ENCODE measurements at places on chromosomes 12 and 14. TPM values are rescaled to one million over a fixed set of nuclear protein-coding genes. Genes with fewer than 3 reads are reported as not detected.

The IAPP gene
- total RNA-seq, result not detected

The DICER1 gene
- 60.2 TPM for total RNA-seq

The TEX22 gene
- total RNA-seq, result 0.82 TPM

DNA sequence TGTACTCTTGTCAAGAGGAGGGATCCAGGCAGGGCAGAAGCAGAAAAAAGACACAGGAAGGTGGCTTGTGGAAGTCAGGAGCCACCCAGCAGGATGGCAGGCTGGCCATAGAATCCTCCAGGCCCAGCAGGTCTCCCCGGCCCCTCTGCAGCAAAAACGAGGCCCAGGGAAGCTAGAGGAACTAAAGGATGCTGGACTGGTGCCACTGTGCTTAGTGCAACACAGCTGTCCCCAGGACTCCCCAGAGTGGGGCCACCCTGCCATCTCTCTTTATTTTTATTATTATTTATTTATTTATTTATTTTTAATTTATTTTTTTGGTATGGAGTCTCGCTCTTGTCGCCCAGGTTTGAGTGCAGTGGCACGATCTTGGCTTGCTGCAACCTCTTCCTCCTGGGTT lies 54.1 kb downstream of the PITPNM2 start:
- no peaks in the 10 kb centered on the region for H3K27me3 ChIP-seq
- DNase-seq, result no peak
- H3K4me1 ChIP-seq, result no peaks in the 10 kb centered on the region
- H3K36me3 ChIP-seq, result no peaks in the 10 kb centered on the region

- no peaks in the 10 kb centered on the region for H3K4me1 ChIP-seq
- no peak overlapping the region for H3K27ac ChIP-seq
- no peaks in the 10 kb centered on the region for H3K27me3 ChIP-seq
- H3K36me3 ChIP-seq, result no peaks in the 10 kb centered on the region
Observed at GRCh38 chr12:27844366-27845090, 64.5 kb upstream of the MANSC4 start.

DNA sequence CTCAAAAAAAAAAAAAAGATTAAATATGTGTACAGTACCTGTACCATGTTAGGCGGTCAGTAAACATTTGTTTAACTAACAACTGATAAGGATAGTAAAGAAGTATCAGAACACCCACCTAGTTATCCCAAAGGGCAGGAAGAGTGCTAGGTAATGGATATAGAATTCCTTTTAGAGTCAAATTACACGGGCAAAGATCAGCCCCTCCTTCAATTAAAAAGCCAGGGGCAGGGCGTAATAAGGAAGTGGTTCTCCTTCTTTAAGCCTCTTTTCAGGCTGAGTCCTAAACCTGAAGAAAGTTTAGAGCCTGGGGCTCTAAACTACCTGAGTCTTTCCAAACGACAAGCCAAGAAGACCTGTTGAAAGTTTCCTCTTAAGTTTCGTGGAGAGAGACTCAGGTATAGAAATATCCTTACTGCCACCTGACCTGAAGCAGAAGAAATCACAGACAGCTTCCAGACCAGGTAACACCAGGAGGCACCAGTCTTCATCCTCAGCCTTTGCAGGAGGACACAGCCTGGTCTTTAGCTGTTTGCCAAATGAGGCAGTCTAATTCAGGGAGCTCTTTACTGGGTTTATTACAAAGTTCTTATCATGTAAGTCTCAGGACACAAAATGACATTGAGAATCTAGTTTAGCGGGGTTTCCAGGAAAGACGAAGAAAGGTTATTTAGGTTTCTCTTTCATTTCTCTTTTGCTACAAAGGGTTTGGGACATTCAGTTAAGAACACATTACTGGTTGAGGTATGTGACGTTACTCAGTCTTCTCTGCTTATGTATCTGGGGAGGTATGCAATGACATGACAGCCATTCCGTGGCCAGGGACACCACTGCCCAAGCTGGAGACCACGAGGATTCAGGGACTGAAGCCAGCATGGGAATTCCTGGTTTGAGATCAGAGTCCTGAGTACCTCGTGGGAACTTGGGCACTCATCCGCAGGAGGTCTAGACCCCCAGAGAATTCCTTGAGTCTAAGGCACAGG lies at the start of gene BCL2L14:
Gene BCL2L14, plus strand, starts transcription at position 266 of the 983 bp plus-strand sequence. CDS start 8,367 bp downstream, outside the sequence.
- H3K4me3 ChIP-seq, result no peak within 1 kb of the TSS
- no peaks in the 10 kb centered on the region for H3K36me3 ChIP-seq
- H3K27me3 ChIP-seq, result no peaks in the 10 kb centered on the region
- no peak for DNase-seq

The SMAGP gene
- 9.2 TPM for total RNA-seq

GRCh38 chr12:128843538-128843937 lies 9.7 kb upstream of the GLT1D1 start:
- no peak overlapping the region for H3K27ac ChIP-seq
- no peak for DNase-seq
- no peaks in the 10 kb centered on the region for H3K36me3 ChIP-seq
- no peaks in the 10 kb centered on the region for H3K27me3 ChIP-seq

The E2F7 gene
- total RNA-seq, result 25.2 TPM

DNA sequence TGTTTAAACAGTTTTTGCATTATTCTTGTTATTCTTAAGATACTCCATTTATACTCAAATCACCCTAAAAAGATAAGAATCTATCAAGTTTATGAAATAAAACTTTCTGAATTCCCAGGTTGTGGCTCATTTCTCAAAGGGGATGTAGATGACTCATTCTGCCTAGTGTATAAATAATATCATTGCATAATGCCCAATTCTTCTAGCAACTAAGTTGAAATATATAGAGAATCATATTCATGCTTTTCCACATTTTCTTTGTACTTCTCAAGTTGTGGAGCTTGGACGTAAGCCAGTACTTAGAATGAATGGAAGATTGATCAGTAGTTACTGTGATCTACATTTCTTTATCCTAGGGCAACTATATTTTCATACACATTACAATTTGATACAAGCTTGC lies 201.1 kb downstream of the PPFIA2 start:
- H3K27ac ChIP-seq, result no peak overlapping the region
- H3K4me1 ChIP-seq, result no peaks in the 10 kb centered on the region
- H3K27me3 ChIP-seq, result no peaks in the 10 kb centered on the region
- H3K4me3 ChIP-seq, result no peak overlapping the region
- DNase-seq, result no peak
- H3K36me3 ChIP-seq, result no peaks in the 10 kb centered on the region
